GM12865 (cell line): ENCODE measurements at places on chromosomes 3 and 15.

- DNase-seq: no peak
These were observed 155.1 kb downstream of the IGF1R start for GRCh38 chr15:98803228-98804056.

DNA sequence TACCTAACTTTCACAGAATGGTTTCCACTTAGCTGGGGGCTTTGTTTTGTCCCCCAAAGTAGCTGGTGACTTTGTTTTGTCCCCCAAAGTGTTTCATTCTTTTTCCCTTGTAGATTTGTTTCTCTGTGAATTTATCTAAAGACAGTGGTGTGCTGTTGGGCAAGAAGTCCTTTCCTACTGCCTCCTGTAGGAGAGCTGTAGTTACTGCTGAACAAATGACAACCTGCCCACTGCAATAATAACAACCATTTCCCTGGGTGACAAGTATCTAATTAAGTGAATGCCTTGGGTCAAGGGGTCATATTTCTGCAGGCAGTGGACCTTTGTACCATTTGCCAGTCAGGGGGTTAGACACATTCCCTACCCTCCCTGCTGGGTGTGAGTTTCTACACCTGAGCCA, 125.4 kb upstream of the BFSP2 start:
- peak; percentile 15 for DNase-seq

DNA sequence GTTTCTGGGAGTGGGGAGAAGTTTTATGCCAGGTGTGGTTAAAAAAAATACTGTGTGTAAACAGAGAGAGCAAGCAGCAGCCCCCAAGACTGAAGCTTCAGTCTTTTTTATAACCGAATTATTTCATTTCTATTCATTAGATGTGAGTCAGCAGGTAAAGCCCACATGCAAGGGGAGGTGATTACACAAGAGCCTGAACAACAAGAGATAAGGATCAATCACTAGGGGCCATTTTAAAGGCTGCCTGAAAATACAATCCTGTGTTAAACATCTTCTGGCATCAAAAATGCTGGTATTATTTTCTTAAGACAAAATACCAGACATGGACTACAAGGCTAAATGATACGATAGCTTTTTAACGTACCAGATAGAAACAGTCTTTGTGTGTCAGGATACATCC, 217.3 kb downstream of the SUCLG2 start:
- no peak for DNase-seq

DNA sequence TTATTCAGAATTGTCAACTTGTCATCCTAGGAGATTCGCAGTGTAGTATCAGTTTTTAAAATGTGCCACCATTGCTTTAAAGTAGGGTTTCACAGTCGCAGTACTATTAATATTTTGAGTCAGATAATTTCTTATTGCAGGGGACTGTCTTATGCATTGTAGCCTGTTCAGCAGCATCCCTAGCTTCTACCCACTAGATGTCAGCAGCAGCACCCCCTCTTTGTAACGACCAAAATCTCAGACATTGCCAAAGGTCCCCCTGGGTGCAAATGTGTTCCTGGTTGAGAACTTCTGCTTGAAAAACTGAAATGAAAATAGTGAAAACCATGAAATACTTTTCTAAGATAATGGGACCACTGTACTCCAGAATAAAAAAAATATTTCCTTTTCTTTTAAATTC, 474.8 kb downstream of the CNTN3 start:
- no peak for DNase-seq

- DNase-seq: peak; percentile 79
These were observed 108.8 kb downstream of the XXYLT1 start for GRCh38 chr3:195162033-195162669.

- no peak for DNase-seq
These were observed 59.8 kb downstream of the SH3BP5 start for GRCh38 chr3:15272426-15273196.

- DNase-seq: no peak
These were observed 26.6 kb upstream of the BLM start for GRCh38 chr15:90690585-90690984.

GRCh38 chr3:155352900-155353490, 59.5 kb upstream of the STRIT1 start:
- peak; percentile 43 for DNase-seq
